ENCODE measurements at places on chromosomes 16 and 17. TPM values are rescaled to one million over a fixed set of nuclear protein-coding genes. Genes with fewer than 3 reads are reported as not detected.
A peak's percentile ranks its signal among the peaks of the same experiment; 100 is the strongest.

- no peak for DNase-seq
Observed at GRCh38 chr16:71426880-71427615, 14.8 kb downstream of the TLE7 start.

- DNase-seq, result peak; percentile 32
Observed at GRCh38 chr17:16474012-16474725, 17.8 kb downstream of the LRRC75A start.

Gene NLRC5
- total RNA-seq, result 7.9 TPM

- DNase-seq, result no peak
Observed at GRCh38 chr16:3066440-3066748, 954 bp downstream of the IL32 start.

- no peak for DNase-seq
Observed at GRCh38 chr17:80095844-80096475, 5.4 kb upstream of the GAA start.

GRCh38 chr16:53948734-53949430, 244.9 kb downstream of the FTO start:
- no peak for DNase-seq

- DNase-seq, result no peak
Observed at GRCh38 chr17:68057531-68057952, 22.0 kb downstream of the KPNA2 start.

GRCh38 chr17:1639549-1640180, 5.9 kb downstream of the SCARF1 start:
- DNase-seq, result no peak

Gene NUTF2
- total RNA-seq, result 68.2 TPM

Gene QPRT
- 20.4 TPM for total RNA-seq

- peak; percentile 17 for DNase-seq
Observed at GRCh38 chr17:78502611-78503148, 74.5 kb downstream of the DNAH17 start.

DNA sequence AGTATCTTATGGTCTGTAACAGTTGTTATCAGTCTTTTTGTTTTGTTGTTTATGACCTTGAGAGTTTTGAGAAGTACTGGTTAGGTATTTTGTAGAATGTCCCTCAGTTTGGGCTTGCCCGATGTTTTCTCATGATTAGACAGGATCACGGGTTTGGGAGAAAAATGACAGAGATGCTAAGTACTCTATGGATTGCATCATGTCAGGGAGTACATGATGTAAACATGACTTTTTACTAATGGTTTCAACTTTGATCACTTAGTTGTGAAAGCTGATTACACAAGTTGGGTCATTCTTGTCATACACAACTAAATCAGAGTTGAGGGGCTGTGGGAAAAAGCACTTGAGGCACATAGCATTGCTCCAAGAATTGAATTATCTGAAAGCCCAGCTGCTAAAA, 94.7 kb upstream of the SIAH1 start:
- DNase-seq, result no peak

DNA sequence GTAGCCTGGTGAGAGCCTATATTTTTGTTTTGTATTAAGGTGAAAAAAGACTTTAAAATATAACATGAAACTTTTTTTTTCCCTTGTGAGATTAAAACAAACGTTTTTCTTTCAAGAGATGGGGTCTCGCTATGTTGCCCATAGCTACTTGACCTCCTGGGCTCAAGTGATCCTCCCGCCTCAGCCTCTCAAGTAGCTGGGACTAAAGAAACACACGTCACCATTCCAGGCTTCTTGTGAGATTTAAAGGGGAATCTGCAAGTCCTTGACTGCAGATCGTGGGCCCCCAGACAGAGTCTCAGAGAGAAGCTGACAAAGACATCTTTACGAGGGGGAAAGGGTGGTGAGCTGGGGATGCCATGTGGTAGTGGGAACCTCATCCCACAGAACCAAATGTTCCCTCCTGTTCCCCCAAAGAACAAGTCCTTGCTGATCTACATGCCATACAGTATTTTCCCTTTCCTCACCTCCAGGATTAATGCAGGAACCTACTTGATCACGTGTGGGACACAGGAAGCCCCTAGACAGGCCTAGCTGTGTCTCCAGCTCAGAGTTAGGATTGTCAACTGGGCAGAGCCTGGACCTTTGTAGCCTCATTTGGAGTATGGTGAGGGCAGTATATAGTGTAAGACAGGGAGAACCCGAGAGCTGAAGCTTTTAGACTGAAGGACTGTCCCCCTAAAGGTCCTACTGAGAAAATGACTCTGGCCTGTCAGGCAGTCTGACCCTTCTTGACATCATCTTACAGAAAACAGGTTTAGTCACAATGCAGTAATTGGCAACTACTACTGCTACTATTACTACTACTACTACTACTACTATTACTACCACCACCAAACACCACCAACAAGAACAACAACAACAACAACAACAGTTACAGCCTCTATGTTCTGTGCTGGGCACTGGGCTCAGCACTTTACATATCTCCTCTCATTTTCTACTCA, 4.1 kb downstream of the MAP3K14 start:
- no peak for DNase-seq

Gene CHST6
- 5.1 TPM for total RNA-seq

DNA sequence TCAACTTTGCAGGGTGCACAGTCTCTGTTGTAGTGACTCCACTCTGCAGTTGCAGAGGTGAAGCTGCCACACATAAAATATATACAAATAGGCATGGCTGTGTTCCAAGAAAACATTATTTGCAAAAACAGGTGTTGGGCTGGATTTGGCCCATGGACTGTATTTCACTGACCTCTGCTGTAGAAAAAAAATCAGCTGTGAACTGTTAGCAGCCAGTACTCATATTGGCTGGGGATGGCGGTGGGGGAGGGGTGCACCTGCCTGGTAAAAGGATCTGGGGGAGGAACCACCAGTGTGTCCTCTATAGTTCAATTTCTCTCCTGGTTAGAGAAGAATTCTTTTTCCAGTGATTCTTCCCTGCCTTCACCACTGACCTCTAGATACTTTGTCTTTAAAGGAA, 50.0 kb downstream of the SHISA9 start:
- no peak for DNase-seq

GRCh38 chr16:49967012-49967559, 57.9 kb upstream of the CNEP1R1 start:
- DNase-seq, result no peak
